ENCODE measurements at places on chromosomes 1 and 21.

DNA sequence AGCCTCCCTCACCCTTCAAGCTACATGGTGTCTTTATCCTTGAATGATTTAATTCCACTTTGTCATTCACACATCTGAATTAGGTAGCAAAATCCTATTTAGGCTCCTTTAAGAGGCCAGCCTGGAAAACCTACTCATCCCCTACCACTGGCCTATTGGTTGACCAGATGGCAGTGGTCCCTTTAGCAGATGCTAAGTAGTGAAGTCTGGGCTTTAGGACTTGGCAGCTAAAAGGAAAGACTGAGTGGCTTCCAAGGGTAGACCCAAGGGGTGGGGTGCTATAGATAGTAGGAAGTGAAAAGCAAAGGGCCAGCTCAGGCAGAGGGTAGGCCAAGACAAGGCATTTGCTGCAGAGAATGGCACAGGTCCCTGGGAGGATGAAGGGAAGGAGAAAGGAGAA, 46.6 kb downstream of the KCNJ6 start:
- DNase-seq = no peak

DNA sequence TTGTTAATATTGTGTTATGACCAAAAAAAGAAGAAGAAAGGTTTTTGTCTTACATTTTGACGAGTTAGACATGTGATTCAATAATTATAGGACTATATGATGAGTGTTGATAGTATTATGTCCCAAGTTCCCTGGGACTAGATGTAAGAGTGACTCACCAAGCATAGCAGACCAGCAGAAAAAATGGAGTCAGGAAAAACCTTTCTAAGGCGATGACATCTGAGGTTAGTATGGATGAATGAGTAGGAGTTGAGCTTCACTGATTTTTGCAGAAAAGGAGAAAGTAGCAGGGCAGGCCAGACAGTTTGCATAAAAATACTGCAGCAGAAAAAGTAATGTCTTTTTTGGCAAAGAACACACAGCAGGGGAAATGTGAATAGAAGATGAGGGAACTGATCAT, 1041.3 kb upstream of the ADGRL4 start:
- DNase-seq = no peak

- DNase-seq = no peak
Measured at GRCh38 chr1:220441211-220441610, 86.7 kb upstream of the MARK1 start.

DNA sequence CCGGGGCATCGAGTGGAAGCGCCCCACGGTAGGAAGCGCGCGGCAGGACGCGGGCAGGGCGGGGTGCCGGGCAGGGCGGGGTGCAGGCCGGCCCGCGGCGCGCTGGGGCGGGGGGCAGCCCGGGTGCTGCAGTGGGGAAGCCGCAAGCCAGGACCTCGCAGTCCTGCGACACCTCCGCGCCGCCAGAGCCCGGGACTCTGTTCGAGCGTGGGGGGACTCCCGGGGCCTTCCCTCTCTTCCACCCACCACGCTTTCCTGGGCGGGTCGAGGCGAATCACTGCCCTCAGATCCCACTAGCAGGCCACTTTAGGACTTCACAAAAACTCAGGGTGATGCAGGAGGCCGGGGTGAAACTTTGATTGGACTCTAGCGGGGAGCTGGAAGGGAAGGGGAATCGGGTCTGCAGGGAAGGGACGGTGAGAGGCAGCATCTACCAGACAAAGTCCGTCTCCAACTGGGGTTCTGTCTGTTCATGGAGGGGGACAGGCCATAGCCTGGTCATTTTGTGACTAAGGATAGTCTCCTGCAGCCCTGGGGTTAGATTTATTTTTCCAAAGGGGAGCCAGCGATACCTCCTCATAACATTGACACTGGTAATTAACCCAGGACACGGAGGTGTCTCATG, 623 bp downstream of the CAPN2 start:
- DNase-seq = no peak

- DNase-seq = no peak
Measured at GRCh38 chr1:206470692-206471414, 577 bp downstream of the IKBKE start.

DNA sequence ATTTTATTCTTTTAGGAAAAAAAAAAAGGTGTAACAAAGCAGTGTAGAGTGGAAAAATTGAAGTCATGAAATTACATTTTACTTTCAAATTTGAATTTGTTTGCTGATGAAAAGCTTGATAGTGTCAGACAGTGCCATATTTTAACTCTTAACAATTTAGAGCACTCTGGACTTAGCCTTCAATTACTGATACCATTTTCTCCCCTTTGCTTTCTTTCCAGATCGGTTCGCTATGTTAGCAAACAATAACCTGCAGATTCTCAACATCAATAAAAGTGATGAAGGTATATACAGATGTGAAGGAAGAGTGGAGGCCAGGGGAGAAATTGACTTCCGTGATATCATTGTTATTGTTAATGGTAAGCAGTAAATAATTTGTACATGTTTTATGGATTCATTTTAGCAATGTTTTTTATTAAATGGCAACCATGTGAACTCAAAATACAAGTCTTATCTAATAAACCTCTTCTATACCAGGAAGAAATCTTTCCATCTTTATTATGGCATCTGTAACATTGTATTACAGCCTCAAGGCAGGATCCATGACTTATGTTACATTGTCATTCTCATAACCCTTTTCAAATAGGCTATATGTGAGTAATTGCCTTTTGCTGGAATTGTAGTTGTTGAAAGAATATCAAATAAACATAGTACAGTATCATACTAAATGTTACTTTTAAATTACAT, 293.8 kb downstream of the NCAM2 start:
- no peak for DNase-seq

GRCh38 chr1:40302475-40302874, 14.6 kb downstream of the COL9A2 start:
- no peak for DNase-seq

GRCh38 chr1:36380143-36380619, 5.5 kb downstream of the STK40 start:
- no peak for DNase-seq

DNA sequence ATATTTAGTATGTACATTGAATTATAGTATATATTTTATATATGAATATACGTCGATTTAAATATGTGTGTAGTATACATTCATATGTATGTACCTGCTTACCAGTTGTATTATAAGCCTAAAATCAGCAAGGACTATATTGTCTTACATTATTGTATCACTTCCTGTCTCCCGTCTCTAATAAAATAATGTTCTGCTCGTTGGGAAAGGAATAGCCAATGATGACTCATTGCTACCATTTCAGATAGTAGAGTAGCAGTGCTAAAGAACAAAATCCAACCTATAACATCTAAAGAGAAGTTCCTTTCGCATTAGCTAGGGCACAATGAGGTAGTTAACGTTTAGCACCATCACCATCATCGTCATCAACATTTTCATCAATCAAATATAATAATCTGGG, 39.9 kb upstream of the SMYD2 start:
- no peak for DNase-seq

GRCh38 chr1:115838431-115839028, 2.4 kb downstream of the NHLH2 start:
- DNase-seq = no peak

DNA sequence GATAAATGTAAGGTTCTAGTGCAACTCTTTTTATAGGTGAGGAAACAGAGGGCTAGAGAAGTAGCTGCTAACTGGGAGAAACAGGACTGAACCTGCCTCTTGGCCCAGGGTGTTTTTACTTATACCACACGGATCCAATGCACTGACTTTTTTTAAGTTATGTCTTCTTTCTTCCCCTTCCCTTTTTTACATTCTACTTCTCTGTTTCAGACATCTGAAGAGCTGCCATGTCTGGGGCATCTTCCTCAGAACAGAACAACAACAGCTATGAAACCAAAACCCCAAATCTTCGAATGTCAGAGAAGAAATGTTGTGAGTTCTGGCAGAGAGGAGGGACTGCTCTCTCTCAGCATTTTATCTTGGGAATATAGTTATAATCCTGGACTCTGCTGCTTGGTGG, 1.4 kb downstream of the PFKFB2 start:
- no peak for DNase-seq

GRCh38 chr1:4210043-4210442, 310.0 kb upstream of the C1orf174 start:
- no peak for DNase-seq

GRCh38 chr1:27865821-27866220, 6.5 kb upstream of the THEMIS2 start:
- DNase-seq = no peak

- DNase-seq = no peak
Measured at GRCh38 chr1:226967665-226968064, 27.6 kb downstream of the COQ8A start.

DNA sequence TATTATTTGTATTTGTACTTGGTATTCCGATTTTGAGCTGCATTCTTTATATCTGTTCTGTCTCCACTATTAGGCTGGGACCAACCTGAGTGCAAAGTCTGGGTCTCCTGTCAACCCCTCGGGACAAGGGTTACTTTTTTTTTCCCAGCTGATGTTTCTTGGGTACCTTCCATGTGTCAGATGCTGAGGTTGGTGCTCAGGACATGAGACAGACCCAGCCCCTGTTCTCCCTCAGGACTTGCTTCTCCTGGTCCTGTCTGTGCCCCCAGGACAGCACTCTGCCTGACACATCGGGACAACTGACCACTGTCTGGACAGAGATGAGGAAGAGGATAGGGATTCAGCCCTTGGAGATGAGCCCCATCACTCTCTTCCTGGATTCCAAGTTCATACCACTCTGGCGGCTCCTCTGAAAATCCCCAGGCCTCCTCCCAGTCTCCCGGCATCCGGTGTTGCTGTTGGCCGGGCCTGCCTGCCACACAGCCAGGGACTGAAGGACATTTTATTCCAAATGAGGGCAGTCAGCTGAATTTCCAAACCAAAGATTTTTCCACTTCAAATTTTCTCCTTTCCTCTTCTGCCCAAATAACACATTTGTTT, 55.6 kb upstream of the FMOD start:
- no peak for DNase-seq

- no peak for DNase-seq
Measured at GRCh38 chr1:18949686-18950400, 6.6 kb downstream of the IFFO2 start.

DNA sequence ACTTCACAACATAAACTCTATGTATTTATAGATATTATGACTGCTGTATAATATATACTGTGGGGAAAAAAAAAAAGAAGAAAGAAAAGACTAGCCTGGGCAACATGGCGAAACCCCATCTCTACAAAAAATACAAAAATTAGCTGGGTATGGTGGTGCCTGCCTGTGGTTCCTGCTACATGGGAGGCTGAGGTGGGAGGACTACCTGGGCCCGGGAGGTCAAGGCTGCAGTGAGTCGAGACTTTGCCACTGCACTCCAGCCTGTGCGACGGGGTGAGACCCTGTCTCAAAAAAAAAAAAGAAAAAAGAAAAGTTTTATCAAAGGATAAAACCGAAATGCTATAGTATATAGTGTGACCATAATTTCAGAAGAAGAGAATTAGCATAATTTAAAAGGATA, 2.7 kb downstream of the EXOC8 start:
- no peak for DNase-seq

GRCh38 chr1:2446394-2446793, 29.7 kb upstream of the PLCH2 start:
- no peak for DNase-seq

DNA sequence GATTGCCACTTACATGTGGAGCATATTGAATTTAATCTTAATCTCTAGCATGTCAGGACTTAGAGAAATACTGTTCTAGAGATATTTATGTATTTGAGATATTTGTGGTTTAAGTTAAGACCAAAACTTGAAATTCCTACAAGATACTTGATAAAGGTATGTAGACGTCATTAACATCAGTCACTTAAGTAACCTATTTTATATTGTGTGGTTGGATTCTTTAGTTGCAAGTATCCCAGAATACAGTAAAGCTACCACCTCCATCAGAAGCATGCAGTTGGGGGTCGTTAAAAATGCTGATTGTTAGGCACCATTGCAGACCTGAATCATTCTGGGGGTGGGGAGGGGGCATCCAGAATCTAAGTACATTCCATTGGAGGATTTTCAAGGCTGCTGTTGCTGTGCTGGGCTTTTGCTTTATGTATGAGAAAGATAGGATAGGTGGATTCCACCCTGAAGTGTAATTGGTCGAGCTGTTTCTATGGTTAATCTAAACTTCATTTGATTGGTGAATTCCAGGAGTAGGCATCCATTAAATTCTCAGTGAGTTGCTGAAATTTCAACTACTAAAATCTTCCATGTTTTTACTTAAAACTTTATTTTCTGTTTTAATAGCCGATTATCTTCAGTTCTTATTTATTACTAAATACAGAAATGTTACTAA, 4.0 kb downstream of the H3-3A start:
- no peak for DNase-seq

DNA sequence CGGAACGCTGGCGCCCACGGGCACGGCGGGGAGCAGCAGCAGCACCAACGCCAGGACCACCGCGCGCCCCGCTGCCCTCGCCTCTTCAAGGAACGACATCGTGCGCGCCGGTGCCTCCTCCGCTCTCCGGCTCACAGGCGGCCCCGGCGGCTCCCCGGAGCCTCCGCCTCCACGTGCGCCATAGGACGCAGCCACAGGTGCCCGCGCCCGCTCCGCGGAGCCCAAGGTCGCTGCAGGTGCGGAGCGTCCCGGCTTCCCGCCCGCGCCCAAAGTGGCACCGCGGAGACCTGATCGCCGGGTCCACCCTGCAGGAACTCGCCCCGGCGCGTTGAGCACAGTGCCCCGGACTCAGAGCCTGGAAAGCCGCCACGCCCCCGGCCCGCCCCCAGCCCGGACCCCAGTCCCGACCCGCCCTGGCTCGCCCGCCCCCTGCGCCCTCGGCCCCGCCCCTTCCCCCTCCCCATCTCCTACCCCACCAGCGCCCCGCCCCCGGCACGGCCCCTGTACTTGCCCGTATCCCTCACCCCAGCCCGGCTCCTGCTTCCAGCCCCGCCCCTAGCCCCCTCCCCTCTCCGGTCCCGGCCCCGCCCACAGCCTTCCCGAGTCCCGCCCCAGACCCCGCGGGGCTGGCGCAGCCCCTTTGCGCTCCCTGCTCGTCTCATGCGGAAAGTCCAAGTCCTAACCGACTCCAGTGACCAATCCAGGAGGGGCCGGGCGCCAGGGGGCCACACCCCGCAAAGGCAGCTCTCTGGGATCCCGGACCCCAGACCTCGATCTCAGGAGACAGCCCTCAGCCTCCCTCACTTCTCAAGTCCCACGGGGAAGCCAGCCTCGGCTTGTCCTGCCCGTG, at the start of gene MEGF6:
MEGF6 (minus strand) TSS at position 339 of the 850 bp plus-strand sequence; CDS start at position 99, 240 bp downstream.
- no peak for DNase-seq

GRCh38 chr1:175524003-175524402, 219.4 kb downstream of the TNR start:
- no peak for DNase-seq

DNA sequence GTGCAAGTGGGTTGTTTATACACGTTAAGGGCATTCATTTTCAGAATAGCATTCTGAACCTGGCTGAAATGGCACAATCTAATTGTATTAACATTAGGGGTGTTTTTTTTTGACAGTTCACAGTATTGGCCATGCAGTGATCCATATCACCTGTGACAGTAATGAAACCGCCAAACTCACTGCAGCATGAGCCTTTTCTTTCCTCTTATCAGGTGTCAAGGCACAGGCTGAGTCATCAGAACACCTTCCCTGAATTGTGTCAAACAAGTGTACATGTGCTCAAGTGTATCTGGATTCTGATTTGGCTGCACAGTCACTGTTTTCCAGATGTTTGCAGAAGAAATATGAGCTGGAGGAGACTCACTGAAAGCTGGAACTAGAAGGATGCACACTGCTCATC, 47.7 kb upstream of the C8B start:
- DNase-seq = no peak
